Vagina (tissue), 2 donors: ENCODE measurements at places on chromosomes 2 and 18. TPM values are rescaled to one million over a fixed set of nuclear protein-coding genes. Genes with fewer than 3 reads are reported as not detected.

- no peak for DNase-seq
Measured at GRCh38 chr2:178101321-178102079, 10.7 kb upstream of the RBM45 start.

GRCh38 chr2:33316328-33316727 is 160.1 kb upstream of the RASGRP3 start:
- no peak for DNase-seq

GRCh38 chr18:47120428-47120827 is 29.9 kb downstream of the HDHD2 start:
- DNase-seq = no peak

- no peak for DNase-seq
Measured at GRCh38 chr2:121092095-121092494, 192.9 kb downstream of the TFCP2L1 start.

DNA sequence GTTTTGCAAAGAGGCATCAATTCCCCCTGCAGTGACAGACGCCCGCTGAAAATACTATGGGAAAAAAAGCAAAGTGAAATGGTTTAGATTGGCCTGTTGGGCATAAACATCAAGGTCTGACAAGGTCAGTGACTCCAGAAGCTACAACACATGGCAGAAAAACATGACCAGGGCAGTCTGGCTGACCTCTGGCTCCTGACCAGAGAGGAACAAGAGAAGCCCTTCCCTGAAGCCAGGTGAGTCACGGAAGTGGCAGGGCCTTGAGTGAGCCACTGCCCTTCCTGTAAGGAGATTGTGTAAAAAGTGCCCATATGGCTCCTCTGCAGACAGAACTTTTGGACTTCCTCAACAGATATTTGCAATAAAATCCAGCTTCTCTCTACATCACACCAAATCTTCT is 72.0 kb downstream of the DNER start:
- no peak for DNase-seq

Gene LRATD1
- total RNA-seq = 32.7 TPM

Gene NOSTRIN
- total RNA-seq = 30.0 TPM

- no peak for DNase-seq
Measured at GRCh38 chr2:96903815-96904214, 33.9 kb upstream of the SEMA4C start.

Gene UGT1A3
- not detected for total RNA-seq

Gene PRKD3
- 38.8 TPM for total RNA-seq

DNA sequence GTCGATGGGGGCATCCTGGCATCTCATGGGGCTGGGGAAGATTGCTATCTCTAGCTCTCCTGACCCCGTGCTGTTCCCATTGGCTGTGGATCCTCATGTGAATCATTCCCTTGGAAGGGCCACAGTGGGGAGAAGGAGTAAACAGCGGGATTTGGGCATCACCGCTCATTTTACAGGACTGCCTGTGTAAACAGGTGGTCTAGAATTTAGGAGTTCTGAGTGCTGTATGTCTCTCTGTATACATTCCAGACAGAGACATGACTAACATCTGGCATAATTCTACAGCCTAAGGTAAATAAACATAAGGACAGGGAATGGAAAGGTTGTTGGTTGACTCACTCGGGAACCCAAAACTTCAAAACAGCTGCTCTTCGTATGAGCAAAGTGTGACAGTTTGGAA is 92.7 kb downstream of the COPS8 start:
- no peak for DNase-seq

GRCh38 chr2:134590679-134591078 is 128.1 kb downstream of the TMEM163 start:
- DNase-seq = no peak

DNA sequence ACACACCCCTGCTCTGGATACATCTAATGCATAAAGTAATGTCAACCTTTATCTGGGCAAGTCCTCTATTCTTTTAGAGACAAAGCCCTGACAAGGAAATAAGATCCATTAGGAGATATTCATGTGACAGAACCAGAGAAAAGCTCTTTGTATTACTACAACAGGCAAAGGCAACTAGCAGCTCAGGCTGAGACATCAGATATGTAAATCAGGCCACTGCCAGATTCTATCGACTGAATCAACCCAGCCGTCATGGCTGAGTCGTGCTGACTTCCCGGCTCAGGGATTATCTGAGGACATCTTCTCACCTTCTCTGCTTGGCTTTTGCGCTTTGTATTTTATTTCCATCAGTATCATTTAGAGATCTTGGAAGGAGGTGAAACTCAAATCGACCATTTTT is 294.5 kb downstream of the PLCL1 start:
- DNase-seq = no peak

DNA sequence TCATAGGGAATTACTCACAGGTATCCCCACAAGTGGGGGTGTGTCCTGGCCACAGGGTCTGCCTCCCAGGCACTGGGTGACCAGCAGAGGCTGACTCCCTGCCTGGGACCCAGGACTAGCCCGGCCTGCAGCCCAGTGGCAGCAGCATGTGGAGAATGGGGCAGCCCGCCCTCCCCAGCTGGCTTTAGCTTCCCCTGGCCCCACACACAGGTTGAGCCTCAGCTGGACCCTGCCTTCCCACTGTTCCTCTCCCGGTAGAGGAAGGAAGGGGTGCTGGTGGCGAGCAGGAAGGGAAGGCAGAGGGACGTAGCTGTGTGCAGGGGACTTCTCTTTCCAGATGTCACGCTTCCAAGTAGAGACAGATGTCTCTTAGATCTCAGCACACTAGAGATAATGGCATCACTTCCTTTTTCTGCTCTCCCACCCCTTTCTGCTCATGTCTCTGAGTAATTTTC is 51.4 kb downstream of the EMILIN2 start:
- DNase-seq = no peak

DNA sequence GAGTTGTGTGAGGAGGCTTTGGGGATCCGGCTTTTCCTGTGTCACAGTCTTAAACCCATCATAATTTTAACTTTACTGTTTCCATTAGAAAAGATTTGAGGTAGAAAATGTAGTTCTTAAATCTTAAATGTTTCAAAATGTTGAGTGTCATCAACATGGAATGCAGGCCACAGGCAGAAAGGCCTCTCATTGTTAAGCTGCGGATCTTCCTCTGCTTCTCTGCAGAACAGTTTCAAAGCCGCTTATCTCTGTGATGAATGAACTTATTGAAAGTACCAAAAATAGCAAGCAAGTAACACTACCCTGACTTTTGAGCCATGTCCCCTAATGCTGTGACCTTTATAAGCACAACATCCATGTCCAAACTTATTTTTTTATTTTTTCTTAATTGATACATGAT is 1645.8 kb downstream of the DPP10 start:
- DNase-seq = no peak

Gene GALNT13
- 0.25 TPM for total RNA-seq

DNA sequence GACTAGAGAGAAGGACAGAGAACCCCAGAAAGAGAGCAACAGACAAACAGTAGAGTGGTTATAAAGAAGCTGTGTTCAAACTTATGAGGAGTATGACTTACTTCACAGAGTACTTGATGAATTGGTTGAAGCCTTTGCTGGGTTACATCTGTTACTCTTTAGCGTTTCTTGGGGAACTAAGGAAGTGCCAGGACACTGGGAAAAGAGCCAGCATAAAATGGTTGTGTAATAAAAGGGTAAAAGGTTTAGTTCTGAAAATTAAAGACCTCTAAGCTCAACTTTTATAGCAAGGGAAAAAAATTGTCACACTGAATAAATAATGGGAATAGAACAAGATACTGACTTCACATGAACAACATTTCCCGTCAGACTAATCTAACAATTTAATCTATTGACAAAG is 17.0 kb upstream of the STAT4 start:
- DNase-seq = no peak

Gene B3GNT7
- 7.1 TPM for total RNA-seq

DNA sequence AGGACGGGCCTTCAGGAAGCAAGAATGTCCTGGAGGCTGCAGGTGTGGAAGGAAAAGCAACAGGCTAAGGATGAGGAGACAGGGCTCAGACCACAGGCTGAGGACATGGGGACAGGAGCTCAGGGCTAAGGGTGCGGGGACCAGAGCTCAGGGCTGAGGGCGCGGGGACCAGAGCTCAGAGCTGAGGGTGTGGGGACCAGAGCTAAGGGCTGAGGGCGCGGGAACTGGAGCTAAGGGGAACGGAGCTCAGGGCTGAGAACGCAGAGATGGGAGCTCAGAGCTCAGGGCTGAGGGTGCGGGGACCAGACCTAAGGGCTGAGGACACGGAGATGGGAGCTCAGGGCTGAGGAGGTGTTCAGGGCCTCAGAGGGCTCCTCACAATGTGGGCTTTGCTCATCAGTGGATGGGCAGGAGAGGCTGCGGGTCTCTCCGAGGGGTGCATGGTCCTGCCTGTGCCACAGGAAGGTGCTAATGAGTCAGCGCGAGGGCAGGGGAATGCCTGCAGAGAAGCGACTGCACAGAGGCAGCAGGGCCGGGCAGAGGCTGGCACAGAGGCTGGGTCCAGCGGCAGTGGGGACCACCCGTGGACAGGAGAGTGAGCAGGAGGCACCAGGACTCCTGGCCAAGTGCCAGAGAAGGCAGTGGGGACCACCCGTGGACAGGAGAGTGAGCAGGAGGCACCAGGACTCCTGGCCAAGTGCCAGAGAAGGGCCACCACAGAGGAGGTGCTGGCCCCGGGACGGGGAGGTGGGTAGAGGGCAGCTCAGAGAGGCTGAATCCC is 271.7 kb downstream of the TWIST2 start:
- no peak for DNase-seq

Gene CPS1
- total RNA-seq = 8.8 TPM

DNA sequence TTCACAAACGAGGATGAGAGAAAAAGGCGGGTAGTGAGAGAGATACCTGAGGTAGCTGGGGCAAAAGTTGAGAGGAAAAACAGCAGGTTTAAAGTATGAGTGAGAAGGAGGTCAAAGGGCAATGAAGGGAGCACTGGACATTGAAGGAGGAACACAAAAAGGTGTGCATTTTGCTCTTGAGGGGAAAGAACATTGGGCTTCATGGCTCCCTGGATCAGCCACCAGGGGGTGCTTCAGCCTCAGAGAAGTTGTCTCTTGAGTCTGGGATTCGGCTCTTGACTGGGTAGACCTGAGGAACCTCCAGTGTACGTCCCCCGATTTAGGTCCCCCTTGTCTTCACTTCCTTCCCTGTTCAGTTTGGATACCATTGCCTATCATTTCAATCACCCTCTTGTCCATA is 128.5 kb downstream of the RAPGEF4 start:
- DNase-seq = no peak

Gene TUBB6
- total RNA-seq = 450 TPM

Gene TMEM200C
- under 0.01 TPM for total RNA-seq

Gene BOK
- total RNA-seq = 35.1 TPM

DNA sequence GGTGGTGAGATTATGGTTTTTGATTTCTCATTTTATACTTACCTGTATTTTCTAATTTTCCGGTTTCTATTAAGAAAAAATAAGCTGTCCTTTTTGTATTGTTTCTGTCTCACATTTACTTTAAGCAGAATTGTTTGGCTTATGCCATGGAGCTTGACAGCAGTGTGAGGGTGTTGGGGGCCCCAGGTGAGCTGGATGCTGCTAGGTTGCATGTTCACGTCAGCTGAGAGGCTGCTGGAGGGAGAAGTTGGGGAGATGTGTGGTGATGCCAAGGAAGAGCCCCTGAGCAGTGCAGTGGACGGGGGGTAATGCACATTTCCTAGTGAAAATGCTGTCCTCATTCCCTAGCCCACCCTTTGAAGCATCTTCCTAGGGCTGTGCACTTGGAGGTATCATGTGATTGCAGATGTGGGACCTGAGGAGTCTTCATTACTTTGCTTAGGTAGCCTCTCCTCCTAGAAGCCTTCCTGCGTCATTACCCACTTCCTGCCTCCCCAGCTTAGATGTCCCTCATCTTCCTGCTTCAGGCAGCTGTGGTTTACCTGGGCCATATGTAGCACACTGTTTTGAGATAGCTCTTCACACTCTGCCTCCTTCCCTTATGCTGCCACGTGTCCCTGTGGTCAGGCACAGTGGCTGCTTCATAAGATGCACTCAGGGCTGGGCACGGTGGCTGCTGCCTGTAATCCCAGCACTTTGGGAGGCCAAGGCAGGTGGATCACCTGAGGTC is 16.2 kb downstream of the ATG16L1 start:
- DNase-seq = no peak

- DNase-seq = no peak
Measured at GRCh38 chr18:47427923-47428637, 176.6 kb upstream of the SKOR2 start.

- no peak for DNase-seq
Measured at GRCh38 chr2:43199492-43200488, 26.6 kb downstream of the ZFP36L2 start.

GRCh38 chr18:62792016-62792415 is 76.7 kb downstream of the PHLPP1 start:
- DNase-seq = no peak

GRCh38 chr2:240981871-240982800 is 16.3 kb upstream of the SNED1 start:
- DNase-seq = no peak

GRCh38 chr2:180999274-180999964 is 19.0 kb downstream of the UBE2E3 start:
- no peak for DNase-seq

DNA sequence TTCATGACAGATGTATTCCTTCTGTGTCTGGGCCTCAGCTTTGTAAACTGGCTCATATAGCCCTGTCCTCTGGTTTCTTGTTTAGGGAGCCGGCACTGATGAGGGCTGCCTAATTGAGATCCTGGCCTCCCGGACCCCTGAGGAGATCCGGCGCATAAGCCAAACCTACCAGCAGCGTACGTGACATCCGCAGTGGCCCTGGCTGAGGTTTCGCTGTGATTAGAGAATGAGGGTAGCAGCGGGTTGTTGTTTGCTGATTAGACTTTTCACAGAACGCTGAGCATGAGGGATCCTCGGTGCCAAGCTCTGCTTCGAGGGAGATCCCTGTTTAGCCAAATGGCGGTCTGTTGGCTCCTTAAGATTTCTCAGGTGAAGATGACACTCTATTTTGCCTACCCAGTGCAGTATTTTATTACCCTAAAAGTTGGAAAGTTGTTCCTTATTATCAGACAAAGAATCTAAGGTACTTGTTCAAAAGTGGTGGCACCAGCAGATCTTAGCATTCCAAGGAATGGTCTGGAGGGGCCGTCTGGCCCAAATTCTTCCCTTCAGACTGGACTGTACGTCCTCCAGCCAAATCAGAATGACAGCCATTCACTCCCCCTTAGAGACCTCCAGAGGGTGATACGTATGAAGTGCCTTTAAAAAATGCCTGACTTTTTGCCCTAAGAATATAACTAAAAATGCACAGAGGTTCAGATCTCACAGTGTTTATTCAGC is 21.5 kb upstream of the GMCL1 start:
- DNase-seq = peak; percentile 76

- no peak for DNase-seq
Measured at GRCh38 chr2:128308889-128309279, 9.8 kb downstream of the HS6ST1 start.

DNA sequence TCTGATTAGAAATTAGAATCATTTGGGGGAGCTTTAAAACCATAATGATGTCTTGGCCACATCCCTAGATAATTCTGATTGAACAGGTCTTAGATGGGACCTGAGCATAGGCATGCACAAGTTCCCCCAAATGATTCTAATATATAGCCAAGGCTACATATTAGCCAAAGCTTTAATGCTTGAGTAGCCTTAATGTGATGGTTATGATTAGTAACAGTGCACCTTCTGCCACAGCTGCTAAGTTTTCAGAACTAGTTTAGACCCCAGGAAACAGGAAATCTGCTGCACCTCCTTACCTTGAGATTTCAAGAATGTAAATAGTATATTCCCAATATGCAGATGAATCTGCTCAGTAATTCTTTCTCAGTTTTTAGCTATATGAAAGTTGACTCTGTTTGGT is 119.8 kb downstream of the PTPN4 start:
- DNase-seq = no peak

Gene SERPINB13
- 131 TPM for total RNA-seq

- DNase-seq = no peak
Measured at GRCh38 chr2:234569776-234570430, 73.0 kb upstream of the ARL4C start.

Gene CEP68
- 25.0 TPM for total RNA-seq
